ENCODE measurements at places on chromosomes 6 and 20. TPM values are rescaled to one million over a fixed set of nuclear protein-coding genes. Genes with fewer than 3 reads are reported as not detected.
A peak's percentile ranks its signal among the peaks of the same experiment; 100 is the strongest.

DNA sequence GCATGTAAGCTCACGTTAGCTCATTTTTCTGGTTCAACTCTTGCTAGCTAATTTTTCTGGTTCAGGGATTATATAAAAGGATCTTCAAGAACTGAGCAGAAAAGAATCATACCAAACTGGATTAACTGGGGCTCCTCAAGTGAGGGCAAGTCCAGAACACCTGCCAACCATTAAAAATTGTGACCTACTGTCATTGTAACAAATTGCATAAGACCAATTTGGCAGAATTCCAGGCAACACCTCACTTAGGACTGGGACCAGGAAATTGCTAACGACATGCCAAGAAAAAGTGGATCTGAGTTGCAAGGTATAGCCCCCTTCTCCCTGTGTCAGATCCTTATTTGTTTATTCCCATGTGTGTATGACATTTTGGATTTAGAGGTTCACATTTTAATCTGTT lies 216.6 kb downstream of the HIVEP2 start:
- no peak for DNase-seq

- no peak for DNase-seq
Observed at GRCh38 chr6:33116417-33116816, 40.6 kb downstream of the HLA-DPB1 start.

DNA sequence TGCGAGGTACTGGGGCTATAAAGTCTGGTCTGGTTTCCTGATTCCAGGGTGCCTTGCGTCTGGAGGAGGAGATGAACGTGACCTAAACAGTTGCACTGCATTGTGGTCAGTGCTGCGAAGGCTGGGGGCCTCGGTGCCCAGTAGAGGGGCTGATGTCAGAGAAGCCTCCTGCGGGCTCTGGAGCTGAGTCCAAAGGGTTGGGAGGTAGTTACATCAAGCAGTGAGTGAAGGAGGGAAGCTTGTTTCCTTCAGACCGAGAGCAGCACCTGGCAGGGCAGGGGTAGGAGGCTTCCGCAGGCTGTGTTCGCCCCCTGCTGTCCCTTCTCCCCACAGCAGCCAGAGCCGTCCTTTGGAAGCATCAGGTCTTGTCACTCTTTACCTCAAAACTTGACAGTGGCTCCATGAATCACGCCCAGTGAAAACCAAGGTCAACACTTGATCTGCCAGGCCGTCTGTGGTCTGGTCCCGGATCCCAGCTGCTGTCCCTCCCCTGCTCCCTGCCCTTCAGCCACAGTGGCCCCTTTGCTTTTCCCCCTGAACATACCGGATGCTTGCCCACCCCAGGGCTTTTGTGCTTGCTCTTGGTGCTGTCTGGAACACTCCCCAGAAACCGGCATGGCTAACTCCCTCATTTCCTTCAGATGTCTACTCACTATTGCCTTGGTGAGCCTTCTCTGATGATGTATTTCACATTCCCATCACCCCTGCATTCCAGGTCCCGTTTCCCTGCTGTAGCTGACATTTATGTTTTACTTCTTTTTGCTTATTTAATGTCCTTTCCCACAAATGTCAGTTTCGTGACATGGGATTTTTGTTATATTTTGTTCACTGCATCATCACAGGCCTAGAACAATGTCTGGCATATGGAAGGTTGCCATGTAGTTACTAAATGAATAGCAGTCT lies 7.0 kb downstream of the DYNLRB1 start:
- no peak for DNase-seq

DNA sequence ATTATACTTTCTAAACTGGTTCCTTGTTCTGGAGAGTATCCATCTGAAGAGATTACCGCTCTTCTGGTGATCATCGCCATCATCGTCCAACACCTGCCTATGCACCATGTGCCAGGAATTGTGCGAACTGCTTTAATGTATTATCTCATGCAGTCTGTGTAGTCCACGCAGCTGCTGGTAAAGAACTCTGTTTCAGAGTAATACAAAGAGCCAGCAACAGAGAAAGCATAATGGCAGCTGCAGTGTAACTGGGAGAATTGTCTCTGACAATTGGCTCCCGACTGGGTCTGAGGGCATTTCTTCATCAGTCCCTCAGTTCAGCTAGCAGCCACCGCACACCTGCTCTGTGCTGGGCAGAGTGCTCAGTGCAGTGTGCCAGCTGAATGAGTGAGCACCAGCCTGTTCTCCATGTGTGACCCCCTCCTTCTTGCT lies 383.4 kb downstream of the GRIK2 start:
- DNase-seq: no peak

DNA sequence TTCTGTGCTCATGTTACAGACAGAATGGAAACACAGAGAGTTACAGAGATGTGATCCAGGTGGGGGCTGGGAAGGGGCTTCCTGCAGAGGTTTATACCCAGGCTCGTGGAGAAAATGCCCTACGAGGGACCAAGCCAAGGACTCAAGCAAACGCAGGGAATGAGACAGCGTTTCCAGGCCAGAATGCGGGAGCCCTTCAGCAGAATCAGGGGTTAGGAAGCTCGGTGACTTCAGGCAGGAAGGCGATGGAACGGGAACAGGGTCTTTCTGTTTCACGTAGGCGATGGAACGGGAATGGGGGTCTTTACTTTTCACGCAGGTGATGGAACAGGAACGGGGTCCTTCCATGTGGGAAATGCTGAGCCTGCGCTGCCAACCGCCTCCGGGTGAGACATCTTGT lies 82.6 kb downstream of the THBS2 start:
- DNase-seq: no peak

DNA sequence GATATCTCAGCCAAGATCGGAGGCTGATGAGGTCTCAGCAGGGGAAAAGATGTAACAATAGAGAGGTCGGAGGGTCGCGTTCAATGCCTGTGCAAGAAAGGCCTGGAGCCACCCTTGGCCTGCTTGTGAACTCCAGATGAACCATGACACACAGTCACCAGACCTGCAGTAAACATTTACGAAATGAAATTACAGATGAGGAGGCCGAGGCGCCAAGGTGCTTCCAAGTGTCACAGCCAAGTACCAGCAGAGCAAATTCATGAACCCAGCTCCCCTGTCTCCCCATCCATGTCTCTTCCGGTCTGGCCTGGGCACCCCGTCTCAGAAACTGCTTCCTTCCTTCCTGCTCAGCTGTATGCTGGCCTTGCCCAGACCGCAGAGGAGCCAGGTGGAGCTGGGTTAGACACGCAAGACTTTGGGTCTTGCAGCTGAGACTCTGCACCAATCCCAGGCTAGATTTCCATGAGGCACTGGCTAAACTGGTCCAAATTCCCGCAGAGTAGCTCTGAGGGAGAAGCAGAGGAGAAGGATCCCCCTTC lies 48.1 kb downstream of the CHMP4B start:
- DNase-seq: no peak

DNA sequence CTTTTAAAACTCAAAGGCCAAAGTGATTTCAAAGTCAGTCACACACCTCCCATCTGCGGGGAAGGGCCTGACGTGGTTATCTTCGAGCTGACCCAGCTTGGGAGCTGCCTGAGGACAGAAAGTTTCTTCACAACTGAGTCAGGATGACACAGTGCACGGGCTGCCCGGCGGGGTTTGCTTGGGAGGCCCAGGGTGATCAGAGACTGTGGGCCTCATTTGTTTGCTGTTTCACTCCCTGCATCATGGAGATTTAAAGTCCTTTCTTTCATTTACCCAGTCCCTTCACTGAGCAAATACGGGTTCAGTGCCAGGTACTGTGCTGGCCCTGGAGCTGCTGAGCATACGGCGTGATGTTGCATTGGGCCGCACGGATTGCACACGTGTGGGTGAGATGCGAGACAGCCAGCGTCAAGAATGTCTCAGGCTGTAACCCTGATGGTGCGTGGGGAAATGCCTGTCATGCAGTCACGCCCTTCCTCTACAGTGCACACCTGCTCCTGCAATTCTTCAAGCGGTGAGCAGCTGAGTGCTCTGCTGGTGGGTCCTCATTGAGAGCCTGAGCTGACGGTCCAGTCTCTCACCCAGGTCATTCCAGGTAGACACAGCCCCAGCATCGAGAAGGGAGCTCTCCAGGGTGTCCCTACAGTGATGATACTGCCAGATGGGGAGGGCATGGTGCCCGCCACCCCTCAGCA lies 82.7 kb upstream of the PMEPA1 start:
- peak; percentile 49 for DNase-seq

GRCh38 chr6:105619971-105620741 lies 217.3 kb upstream of the PREP start:
- DNase-seq: no peak

- no peak for DNase-seq
Observed at GRCh38 chr6:101226677-101227135, 166.8 kb upstream of the GRIK2 start.

GRCh38 chr6:155125906-155126305 lies 130.8 kb downstream of the TIAM2 start:
- DNase-seq: no peak

DNA sequence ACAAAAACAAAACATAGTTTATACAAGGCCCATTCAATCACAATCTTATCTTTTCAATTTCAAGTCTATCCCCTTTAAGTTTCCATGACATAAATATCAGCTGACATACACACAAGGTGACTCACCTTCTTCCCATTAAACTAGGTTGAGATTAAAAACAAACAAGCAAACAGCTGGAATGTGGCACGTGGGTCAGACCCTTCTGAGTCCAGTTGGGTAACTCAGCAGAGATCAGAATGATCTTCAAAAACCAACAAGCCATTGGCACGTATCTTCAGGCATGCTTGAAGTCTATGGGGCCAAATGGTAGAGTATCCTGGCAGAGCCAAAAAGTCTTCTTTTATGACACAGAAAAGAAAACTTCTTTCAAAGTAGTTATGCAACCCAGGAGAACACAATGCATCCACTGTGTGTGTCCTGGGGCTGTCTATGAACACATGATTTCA lies 603.5 kb upstream of the CITED2 start:
- DNase-seq: no peak

DNA sequence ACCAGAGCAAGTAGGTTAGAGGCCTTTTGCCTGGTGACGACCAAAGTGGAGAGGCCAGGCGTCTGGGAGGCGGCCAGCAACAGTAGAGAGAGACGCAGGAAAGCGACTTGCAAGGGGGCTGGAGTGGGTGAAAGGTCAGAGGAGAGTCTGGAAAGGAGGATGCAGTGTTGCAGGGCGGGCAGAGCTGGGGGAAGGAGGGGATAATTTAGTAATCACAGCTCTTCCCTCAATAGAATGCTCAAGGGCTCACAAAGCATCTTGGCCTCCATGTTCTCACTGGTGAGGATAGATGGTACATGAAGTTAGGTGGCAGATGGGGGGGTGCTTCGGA lies 25.2 kb downstream of the TCF15 start:
- no peak for DNase-seq

- no peak for DNase-seq
Observed at GRCh38 chr6:50847890-50848594, 29.4 kb downstream of the TFAP2B start.

- no peak for DNase-seq
Observed at GRCh38 chr6:37460805-37461204, 27.8 kb downstream of the CMTR1 start.

DNA sequence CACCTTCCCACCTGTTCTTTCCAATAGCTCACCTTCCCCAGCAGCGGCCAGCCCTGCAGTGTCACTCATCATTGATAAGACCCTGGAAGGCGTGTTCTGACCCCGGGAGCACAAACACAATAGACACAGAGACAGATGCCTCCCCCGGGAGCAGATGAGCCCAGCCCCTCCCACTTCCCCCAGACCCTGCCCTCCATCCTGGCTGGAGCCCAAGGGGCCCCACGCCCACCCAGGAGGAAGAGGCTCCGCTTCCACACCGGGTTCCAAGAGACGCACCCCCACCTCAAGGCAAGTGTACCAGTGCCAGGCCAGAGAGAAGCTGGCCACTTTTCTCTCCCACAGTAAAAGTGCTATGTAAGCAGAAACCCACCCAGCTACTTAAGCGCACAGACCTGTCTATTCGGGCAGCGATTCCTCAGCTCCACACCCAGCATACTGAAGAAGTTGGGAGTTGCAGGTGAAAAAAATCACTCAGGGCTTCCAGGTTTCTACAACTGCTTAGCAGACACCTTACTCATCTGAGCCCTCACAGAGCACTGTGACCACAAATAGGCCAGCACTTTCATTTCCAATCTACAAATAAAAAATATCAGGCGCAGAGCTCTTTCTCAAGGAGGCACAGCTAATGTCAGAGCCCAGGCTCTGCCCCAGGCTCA lies 93.4 kb upstream of the NXT1 start:
- DNase-seq: no peak

TCP11 gene
- not detected for total RNA-seq

RHAG gene
- not detected for total RNA-seq

SLC23A2 gene
- 32.9 TPM for total RNA-seq

NKX2-2 gene
- total RNA-seq: not detected

JARID2 gene
- 34.9 TPM for total RNA-seq

MEI4 gene
- not detected for total RNA-seq

Measured in natural killer cell treated with Interleukin-12 subunit alpha and Interleukin-12 subunit beta and Interleukin-15 and Interleukin-18, amount 100 ng/mL, for 72 hours (primary cell).